ENCODE measurements at places on chromosomes 5 and 9.

DNA sequence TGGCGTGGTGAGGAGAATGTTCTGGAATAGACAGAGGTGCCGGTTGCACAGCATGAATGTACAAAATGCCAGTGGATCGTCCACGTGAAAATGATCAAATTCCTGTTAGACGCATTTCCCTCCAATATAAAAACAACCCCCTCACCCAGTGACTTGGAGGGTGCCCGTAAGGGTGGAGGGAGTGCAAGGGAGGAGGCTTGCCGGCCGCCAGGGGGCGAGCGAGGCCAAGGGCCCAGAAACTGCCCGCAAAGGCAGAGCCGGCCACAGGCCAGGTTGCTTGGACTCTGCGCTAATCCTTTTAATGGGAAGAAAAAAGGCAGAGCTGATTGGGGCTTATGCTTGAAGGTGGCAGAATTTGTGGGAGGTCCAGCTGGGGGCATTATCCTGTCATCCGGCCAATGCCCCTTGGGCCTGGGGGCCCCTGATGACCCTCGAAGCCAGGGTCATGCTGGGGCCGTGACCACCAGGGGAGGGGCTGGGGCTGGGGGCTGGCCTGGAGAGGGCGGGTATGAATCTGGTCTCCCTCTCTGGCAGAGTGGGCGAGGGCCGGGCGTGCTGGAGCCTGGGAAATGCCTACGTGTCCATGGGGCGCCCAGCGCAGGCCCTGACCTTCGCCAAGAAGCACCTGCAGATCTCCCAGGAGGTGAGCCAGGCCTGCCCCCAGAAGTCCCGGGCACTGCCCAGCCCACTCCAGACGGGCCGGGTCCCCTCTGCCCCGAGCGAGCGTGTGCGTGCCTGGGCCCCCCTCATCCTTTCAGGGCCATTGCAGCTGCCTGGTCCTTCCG is 12.0 kb downstream of the GPSM1 start:
- peak; percentile 71 for DNase-seq

DNA sequence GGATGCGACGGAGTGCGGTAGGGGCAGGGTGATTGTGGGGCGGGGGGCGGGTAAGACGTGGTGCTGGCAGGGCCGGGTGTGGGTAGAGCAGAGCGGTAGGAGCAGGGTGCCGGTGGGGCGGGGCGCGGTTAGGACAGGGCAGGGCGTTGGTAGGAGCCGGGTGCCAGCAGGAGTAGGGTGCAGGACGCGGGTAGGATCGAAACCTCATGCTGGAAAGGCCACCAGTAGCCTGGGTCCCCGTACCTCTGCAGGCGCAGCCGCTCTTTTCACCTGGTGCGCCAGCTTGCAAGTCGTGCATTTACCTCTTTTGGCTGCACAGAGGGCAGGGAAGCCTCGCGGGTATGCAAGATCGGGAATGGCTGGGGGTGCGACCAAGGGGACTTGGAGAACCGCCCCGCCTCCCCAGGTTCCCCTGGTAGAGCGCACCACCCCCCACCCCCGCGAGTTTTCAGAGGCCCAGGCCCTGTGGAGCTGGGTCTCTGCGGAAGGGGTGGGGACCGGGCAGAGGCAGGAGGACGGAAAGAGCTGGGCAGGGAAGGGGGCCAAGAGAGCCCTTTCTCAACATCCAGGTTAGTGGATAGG is 104.8 kb upstream of the SIMC1 start:
- DNase-seq, result no peak

- DNase-seq, result no peak
Measured at GRCh38 chr5:8730194-8730593, 815.7 kb downstream of the SEMA5A start.

DNA sequence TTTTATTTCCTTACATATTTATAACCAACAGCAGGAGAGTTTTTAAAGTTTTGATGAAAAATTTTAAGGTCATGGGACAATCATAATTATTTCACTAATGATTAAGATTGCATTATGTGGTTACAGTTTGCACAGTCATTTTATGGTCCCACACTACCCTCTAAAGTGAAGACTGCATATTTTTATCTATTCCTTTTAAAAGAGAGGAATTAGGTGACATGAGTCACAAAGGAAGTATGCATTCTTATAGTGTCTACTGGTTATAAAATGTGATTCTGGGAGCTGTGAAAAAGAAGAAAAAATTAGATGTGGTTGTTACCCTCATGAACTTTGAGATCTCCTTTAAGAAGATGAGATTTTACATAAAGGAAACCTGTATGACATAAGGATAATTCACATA is 87.9 kb upstream of the GRIA1 start:
- DNase-seq, result no peak

- DNase-seq, result no peak
Measured at GRCh38 chr9:71683598-71684235, 84.6 kb downstream of the CEMIP2 start.

DNA sequence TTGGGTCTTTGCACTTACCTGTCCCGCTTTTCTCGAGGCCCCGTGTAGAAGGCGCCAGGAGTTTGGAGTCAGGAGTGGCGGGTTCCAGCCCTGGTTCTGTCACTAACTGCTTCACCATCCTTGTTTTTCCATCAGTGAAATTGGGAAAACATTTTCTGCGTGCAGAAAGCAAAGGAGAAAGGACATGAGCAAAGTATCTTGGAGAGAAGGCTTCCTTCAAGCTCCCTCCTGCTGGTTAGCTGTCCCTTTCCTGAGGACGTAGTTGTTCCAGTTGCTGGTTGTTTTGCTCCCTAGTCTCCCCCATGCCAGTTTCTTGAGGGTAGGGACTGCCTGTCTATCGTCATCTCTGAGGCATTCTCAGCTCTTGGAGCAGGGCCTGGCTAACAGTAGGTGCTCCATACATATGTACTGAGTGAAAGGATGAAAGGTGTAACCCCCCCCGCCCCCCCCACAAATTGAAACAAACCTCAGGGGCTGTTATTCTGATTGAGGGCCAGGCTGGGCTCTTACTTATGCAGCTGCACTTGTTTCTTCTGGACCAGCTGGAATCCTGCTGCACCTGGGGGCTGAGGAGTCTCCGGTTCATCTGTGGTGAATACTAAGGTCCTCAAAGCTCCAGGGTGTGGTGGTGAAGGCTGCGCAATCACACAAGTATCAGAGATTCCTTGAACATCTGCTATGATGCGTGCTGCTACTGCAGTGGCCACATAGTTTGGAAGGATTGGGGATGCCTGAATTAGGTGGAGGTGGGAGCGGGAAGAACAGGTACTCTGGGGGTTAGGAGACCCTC is 1.0 kb downstream of the SMIM3 start:
- no peak for DNase-seq
